H1 (cell line): ENCODE measurements at places on chromosomes 1 and 21. TPM values are rescaled to one million over a fixed set of nuclear protein-coding genes. Genes with fewer than 3 reads are reported as not detected.

DNA sequence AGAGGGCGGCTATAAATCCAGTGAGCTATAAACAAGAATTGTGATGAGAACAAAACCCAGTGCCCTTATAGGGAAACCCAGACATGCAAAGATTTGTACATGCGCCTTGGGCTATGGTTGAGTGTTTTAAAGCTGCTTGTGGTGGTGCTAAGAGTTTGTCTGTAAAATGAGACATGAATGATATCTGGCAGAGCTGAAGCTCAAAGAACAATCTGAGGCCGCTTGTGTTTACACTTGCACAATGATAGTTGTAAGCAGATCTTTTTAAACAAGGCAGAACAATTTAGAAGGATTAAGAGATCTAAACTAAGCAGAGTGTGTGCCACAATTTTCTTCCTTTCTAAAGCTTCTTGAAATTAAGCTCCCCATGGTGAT, 80.4 kb upstream of the ADAMTS5 start:
- no peaks in the 10 kb centered on the region for H3K36me3 ChIP-seq
- H3K4me3 ChIP-seq, result no peak overlapping the region
- H3K27ac ChIP-seq, result no peak overlapping the region
- DNase-seq, result no peak
- no peaks in the 10 kb centered on the region for H3K27me3 ChIP-seq
- no peaks in the 10 kb centered on the region for H3K4me1 ChIP-seq

AMPD1 gene
- not detected in 2 replicates for total RNA-seq

NFYC gene
- 51.1 and 54.1 TPM in 2 replicates for total RNA-seq

- peaks cover 22% of the 10 kb centered on the region for H3K4me1 ChIP-seq
- DNase-seq, result no peak
- H3K27me3 ChIP-seq, result peaks cover 42% of the 10 kb centered on the region
- no peak overlapping the region for H3K4me3 ChIP-seq
Observed at GRCh38 chr1:228079013-228079412, 3.5 kb upstream of the ARF1 start.

DNA sequence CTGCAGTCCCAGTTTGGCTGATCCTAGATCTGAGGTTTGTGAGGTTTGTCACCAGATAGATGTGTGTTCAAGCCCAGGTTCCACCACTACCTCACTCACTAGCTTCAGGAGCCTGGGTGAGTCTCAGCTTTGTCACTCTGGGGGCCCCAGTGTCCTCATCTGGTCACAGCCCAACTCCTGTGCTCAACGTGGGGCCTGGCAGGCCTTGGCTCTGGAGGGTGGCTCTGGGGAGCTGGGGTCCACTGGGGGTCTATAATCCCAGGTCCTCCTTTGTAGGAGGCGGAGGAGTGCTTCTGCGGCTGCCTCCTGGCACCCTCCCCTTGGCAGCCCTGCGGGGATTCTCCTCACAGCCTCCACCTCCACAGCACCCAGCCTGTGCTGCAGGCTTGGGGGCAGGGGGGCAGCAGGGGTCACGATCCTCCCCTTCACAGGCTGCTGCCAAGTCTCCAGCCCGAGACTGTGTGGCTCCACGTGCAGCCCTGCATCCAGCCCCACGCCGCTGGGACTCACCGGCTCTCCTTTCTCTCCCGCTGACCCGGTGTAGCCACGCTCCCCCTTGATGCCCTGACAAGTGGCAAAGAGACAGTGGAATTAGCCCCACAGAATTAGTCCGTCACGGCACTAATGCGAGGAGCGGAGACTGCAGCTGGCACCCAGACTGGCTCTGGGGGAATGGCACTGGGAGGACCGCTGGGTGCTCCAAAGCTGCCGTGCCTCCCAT, 22.5 kb upstream of the PEF1 start:
- H3K4me3 ChIP-seq, result no peak overlapping the region
- no peak overlapping the region for H3K27ac ChIP-seq
- DNase-seq, result no peak
- no peaks in the 10 kb centered on the region for H3K36me3 ChIP-seq

DNA sequence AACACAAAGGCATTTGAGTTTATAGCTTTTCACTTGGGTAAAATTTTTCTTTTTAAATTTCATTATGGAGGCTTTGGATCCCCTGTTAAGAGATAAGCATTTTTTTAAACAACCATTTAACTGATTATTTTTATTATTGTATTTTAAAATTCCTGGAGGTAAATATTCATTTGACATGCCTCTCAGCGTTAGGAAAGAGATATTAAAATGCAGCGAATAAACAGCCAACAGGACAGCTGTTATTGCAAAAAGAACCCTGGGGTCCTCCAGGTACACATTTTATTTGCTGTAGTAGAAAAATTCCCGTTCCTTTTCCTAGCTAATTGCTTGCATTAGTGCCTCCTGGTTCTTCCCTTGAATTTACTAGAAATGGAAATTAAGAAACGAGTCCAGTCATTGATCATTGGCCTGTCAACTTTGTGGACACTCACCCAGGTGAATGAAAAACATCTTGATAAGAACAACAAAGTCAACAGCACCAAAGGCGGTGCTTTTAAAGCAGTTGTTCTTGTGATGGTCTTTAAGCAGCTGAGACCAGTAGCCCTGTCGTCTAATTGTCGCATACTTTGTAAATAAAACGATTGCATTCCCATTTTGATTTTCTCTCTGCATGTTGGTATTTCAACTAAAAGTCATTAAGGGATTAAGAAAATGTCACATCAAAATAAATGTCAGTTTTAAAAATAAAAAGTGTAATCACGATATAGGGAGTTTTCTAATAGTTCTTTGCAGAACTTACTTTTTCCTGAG, 282.4 kb downstream of the GRIK1 start:
- H3K27me3 ChIP-seq, result no peaks in the 10 kb centered on the region
- H3K27ac ChIP-seq, result no peak overlapping the region
- no peaks in the 10 kb centered on the region for H3K4me1 ChIP-seq
- H3K36me3 ChIP-seq, result no peaks in the 10 kb centered on the region
- no peak overlapping the region for H3K4me3 ChIP-seq

- H3K4me3 ChIP-seq, result no peak overlapping the region
- H3K36me3 ChIP-seq, result no peaks in the 10 kb centered on the region
- 0 out of 2 replicates have a peak, but pooled peaks cover 6% of the 10 kb centered on the region for H3K4me1 ChIP-seq
Observed at GRCh38 chr1:93734999-93735398, 53.4 kb upstream of the BCAR3 start.

MMP23B gene
- 14.6 and 19.1 TPM in 2 replicates for total RNA-seq

GRCh38 chr1:8460132-8460544, 142.2 kb downstream of the SLC45A1 start:
- peak overlapping the region; percentile 19; the same call in 1 of the 2 replicates for H3K27ac ChIP-seq
- DNase-seq, result peak; percentile 50
- no peak overlapping the region; the same call in 1 of the 2 replicates for H3K4me3 ChIP-seq

DNA sequence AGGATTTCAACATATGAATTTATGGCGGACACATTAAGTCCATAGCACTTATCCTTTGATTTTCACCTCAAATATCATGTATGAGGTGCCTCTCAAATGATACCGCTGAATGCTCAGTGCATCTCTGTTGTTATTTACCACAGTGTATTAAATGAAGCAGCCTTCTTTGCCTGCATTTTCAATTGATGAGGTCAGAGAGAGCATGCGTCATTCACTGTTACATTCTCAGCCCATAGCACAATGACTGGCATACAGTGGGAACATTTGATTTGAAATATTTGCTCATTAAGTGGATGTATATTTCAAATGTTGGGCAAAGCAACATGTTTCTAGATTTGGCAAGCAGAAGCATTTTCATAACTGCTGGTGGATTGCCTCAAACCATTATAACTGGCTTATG, 45.7 kb downstream of the LRRC7 start:
- no peak for DNase-seq
- no peaks in the 10 kb centered on the region for H3K27me3 ChIP-seq
- no peak overlapping the region for H3K27ac ChIP-seq

DNA sequence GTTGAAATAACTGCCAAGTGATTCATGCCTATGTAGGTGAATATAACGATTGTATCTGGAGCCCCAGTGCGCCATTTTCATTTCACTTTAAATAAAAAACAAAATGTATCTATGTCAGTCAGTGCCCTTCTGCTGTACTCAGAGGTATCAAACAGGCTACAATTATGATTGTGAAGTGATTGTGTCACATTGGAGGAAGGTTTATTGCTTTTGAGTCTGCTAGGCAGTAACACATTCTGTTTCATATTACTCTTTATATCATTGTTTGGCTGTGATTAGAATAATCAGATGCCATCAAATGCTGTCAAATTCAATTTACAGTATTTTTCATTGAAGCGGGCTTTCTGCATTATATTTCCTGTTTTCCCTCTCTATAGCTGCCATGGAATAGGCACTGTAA, 171.9 kb downstream of the KCTD3 start:
- no peaks in the 10 kb centered on the region for H3K27me3 ChIP-seq
- H3K4me1 ChIP-seq, result no peaks in the 10 kb centered on the region
- no peak for DNase-seq
- H3K4me3 ChIP-seq, result no peak overlapping the region
